ENCODE measurements at places on chromosomes 7 and 10.

- DNase-seq, result peak; percentile 59
Measured at GRCh38 chr10:102117391-102118159, 2.6 kb downstream of the LDB1 start.

DNA sequence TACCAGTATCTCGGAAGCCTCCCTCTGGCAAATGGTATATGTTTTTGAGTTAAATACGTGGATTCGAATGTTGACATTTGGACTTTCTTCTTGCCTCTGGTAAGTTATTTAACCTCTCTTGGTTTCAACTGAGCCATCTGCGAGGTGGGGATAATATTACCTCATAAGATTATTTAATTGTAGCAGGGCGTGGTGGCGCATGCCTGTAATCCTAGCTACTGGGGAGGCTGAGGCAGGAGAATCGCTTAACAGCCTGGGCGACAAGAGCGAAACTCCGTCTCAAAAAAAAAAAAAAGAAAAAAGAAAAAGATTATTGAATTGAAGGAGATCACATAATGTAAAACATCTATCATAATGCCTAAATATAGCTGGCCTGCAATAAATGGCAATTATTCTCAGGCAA is 396 bp upstream of the TAF5 start:
- DNase-seq, result no peak

DNA sequence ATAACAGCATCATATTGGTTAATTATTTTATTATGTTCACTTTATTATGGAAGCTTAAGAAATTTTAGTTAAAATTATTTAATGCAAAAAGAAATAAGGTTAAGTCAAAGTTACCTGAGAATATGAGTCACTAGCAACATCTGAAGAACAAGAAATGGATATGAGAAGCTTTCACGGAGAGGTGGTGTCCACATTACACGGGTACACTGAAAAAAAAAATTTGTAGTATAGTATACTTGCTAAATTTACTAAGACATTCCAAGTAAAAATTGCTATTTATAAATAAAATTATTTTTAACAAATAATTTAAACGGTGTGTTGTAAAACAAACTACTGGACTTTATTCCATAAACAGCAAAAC is 63.9 kb downstream of the DPY19L1 start:
- no peak for DNase-seq

DNA sequence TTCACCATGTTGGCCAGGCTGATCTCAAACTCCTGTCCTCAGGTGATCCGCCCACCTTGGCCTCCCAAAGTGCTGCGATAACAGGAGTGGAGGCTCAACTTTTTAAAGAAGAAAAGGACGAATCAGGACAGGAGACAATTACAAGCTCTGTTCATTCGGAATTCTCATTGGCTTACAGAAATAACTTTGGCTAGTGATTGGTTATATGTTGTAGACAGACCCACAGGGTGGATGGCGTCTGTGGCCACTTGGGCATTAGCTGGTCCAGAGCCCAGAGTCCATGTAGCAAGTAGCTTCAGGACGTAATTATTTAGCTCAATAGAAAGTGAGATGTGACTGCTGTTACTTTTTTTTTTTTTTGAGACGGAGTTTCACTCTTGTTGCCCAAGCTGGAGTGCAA is 160.5 kb upstream of the TNRC18 start:
- DNase-seq, result no peak

GRCh38 chr10:75234683-75235374 is 928 bp downstream of the COMTD1 start:
- no peak for DNase-seq

- no peak for DNase-seq
Measured at GRCh38 chr10:74419491-74419951, 268.5 kb downstream of the ADK start.

- no peak for DNase-seq
Measured at GRCh38 chr7:100590077-100590737, 4.1 kb downstream of the FBXO24 start.

DNA sequence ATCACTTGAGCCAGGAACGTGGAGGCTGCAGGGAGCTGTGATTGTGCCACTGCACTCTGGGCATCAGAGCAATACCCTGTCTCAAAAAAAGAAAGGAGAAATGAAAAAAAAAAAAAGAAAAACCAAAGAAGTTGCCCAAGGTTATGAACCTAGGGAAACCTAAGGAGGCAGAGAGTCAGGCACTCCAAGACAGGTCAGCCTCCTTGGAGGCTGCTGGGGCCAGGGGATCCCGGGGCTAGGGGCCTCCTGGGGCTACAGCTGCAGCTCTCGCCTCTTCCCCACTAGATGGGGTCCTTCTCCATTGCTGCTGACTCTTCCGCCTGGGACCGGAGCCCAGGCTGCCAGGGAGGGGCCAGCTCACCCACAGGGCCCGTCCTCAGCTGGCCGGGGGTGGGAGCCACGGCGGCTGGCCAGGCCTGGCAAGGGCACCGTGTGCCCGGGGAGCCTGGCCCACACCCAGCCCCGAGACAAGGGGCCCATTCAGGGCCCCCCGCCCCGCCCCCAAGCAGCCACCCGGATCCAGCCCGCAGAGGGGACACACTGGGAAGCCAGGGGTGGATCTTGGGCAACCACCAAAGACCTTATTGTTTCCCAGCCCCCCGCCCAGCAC is 1.7 kb upstream of the SPACDR start:
- DNase-seq, result peak; percentile 91

DNA sequence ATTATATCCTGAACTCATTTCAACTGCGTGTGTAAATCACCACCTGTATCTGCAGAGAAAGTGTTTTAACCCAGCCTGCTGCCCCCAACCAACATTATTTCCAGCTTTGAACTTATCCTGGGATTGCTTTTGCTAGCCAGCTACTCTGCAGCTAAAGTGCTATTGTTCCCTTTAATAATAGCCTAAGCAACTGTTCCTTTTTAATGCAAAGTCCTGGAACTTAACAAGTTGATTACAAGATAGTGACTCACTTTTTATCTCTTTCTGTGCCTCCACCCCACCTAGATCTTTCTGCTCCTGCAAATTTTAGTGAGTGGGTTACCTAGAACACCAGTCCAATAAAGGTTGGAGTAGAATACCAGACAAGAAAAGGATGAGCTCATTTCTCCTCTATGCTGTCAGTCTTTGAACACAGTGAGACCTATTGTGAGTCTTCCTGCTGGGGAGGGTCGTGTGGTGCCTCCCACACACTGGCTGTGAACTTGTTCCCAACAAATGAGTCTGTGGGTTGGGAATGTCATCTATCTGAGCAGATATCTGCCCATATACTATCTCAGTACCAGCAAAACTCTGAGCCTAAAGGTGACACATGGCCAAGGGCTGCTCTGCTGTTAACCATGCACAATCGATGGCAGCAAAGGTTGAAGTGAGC is 137.7 kb downstream of the FAM204A start:
- no peak for DNase-seq

GRCh38 chr7:47453093-47454061 is 128.5 kb downstream of the TNS3 start:
- peak; percentile 88 for DNase-seq

DNA sequence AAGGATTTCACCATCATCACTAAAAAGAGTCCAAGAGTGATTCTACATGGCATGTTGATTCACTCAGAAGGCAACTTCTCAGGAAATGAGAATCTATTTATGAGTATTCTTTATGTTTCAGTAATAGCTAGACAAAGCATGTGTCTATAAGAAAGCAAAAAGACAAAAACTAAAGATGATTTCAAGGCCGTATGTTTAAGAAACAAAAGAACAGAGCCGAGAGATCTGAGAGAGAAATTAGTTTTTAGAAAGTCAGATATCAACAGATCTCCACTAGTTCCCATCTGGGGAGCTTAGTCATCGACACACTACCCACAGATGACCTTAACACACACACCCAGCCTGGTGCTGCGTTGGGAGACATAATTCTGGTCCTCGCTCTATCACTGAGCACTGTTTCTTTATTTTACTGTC is 21.0 kb downstream of the PIP4K2A start:
- DNase-seq, result peak; percentile 74

GRCh38 chr7:71682181-71682580 is 550.2 kb downstream of the GALNT17 start:
- DNase-seq, result no peak

GRCh38 chr7:89085580-89085979 is 290.0 kb upstream of the TEX47 start:
- DNase-seq, result no peak

- no peak for DNase-seq
Measured at GRCh38 chr7:844514-844913, 12.2 kb downstream of the SUN1 start.

GRCh38 chr7:111371437-111371836 is 190.9 kb downstream of the IMMP2L start:
- no peak for DNase-seq

DNA sequence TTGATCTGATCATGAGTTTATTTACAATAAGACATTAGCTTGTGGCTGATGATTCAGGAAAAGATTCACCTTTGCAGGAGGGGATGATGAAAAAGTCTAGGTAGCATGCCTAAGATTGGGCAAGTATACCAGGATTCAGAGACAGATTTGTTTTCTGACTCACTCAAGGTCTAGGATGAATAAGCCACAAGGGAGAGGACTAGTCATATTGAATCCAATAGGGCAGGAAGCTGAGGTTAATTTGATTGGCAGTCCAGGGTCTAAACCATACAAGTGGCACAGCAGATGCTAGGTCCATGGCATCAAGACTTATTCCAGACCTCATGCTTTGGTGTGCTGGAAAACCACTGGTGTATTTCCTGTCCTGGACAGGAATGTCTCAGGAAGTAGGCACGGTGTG is 1133.4 kb downstream of the XPNPEP1 start:
- peak; percentile 58 for DNase-seq

- DNase-seq, result peak; percentile 55
Measured at GRCh38 chr10:9302140-9302746, 1247.8 kb downstream of the GATA3 start.

DNA sequence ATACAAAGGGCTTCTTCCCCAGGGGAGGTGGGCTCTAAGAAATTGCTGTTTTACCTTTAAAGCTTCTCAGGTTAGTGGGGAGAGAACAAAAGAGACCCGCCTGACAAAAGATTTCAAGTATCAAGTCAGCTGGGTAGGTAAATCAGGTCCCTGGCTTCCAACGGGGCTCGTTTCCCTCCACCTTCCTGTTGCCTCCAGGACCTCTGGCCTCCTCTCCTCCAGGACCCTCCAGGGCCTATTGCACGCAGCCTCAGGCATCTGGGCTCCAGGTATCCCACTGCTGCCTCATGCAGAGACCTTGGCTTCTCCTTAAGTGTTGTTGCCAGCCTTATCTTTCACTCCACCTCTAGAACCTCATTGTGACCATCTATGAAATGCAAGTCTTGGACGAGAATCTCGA is 2.9 kb downstream of the BNIP3 start:
- DNase-seq, result no peak

GRCh38 chr7:140074780-140075179 is 12.0 kb upstream of the PARP12 start:
- DNase-seq, result peak; percentile 11

DNA sequence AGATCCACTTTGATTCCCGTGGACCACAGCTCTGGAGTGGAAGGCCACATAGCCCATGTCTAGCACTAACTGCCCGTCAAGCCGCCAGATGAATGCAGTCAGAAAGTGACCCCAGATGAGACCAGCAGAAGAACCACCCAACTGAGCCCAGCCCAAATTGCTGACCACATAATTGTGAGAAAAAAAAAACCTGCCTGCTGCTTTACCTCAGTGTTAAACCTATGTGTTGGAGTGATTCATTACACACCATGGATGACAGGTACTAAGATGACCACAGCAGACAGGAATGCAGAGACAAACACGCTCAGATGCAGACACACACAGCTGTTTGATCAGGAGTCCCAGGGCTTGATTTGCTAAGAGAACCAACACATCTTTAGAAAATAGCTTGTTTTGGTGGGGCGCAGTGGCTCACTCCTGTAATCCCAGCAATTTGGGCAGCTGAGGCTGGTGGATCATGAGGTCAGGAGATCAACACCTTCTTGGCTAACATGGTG is 168.1 kb upstream of the PPP2R2D start:
- DNase-seq, result no peak

DNA sequence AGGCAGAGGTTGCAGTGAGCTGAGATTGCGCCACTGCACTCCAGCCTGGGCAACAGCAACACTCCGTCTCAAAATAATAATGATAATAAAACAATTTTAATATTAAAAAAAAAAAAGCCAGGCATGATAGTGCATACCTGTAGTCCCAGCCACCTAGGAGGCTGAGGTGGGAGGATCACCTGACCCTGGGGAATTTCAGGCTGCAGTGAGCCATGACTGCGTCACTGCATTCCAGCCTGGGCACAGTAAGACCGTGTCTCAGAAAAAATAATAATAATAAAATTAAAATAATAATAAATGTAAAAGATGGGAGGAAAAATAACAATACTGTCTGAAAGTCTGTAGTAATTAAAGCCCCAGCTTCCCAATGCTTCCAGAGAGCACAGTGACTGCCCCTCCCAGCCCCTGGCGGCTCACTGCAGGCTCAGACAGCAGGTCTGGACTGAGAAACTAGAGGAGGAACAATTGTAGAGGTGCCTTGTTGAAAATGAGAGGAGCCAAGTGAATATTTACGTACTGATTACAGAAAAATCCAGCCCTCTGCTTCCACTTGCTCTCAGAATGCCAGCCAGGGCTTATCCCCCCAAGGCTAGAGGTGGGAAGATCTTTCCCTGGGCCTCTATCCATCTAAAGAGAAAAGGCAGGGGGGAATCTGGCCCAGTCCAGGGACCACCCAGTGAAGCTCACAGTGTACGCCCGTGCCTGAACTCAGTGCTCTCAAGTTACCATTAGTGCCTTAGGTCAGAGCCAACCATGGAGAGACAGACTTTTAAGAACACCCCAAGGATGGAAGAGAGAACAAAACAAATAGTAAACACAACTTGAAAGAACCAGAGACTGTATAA is 112.8 kb downstream of the PARD3 start:
- DNase-seq, result no peak

DNA sequence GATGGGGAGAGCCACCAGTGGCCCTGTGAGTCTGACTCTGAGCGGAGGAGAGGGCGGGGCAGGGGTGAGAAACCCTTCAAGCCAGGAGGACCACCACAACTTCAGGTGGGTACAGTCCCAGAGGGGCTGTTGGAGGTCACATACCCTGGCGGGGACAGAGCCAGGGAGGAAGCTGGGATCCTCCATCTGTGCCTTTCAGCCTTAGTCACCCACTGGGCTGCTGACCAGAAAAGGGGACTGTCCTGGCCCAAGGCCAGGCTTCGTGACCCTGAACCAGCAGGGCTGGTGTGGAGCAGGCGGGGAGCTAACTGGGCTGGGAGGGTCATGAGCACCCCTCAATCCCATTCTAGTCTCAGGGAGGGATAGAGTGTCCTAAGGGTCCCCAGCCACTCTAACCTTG is 1.5 kb upstream of the CALHM3 start:
- DNase-seq, result peak; percentile 75

DNA sequence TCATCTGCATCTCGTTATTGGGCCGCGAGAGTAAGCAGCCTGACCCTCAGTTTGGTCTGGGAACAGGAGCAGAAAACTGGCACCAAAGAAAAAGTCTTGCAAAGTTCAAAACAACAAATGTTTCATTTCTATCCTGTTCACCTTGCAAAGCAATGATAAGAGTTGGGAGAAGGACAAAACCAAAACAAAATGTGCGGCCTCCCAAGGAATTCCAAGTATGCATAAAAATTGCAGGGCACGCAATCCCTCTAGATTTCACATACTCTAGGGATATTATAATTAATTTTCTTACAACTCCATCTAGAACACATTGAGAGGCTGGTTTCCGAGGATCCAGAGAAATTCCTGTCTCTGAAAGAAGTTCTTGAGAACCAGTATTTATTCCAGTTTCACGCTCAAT is 20.1 kb downstream of the CHUK start:
- DNase-seq, result peak; percentile 24

- DNase-seq, result no peak
Measured at GRCh38 chr10:63416376-63416775, 49.4 kb downstream of the JMJD1C start.

All from AG08395 (cell line).